ENCODE measurements at places on chromosomes 7 and 10.

DNA sequence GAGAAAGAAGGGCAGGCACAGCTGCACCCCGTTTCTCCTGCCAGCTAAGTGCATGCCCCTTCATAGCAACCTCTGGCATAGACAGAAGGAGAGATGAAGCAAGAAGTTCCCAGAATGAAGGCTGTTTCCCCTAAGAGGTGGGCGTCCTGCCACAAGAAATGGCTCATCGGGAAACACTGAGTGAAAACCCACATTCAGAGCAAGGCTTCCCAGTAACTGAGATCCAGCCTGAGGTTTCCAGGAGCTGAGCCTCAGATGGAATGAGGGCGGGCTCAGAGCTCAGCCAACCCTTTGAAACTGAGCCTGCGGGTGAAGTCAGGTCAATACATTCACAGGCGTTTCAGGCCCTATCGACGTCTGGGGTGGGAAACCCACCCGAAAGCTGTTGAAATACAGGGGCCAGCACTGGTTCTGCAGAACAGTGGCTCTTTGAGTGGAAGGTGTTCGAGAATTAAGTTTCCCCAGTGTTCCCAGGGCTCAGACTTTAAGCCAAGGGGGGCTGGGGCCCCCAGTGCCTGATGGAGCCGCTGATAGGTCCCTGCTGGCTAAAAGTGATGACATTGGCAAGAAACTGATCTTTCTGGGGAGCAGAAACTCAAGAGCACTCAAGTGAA, 510.2 kb downstream of the RPS24 start:
- DNase-seq, result peak; percentile 91

- peak; percentile 79 for DNase-seq
Observed at GRCh38 chr10:73076360-73077183, 20.1 kb downstream of the P4HA1 start.

DNA sequence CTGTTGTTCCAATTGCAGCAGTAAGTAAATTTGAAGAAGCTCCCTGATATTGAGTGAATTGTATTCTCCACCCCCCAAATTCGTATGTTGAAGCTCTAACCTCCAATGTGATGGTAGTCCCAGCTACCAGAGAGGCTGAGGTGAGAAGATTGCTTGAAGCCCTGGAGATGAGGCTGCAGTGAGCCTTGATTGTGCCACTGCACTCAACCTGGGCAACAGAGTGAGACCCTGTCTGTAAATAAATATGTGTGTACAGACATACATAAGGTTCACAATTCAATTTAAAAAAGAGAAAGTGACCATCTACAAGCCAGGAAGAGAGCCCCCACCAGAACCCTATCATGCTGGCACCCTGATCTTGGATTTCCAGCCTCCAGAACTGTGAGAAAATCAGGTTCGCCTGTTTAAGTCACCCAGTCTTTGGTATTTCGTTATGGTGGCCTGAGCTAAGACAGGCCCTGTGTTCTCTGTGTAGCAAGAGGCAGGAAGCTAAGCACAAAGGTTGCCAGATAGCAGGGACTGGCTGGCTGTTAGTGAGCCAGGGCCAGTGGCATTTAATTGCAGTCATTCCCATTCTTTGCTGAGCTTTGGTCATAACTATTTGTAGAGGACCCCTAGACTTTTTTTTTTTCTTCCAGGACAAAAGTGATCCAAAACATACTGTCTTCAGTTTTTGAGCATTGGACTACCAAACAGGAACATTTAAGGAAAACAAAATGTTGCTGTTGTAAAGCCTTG, 45.6 kb downstream of the AUTS2 start:
- DNase-seq, result no peak

DNA sequence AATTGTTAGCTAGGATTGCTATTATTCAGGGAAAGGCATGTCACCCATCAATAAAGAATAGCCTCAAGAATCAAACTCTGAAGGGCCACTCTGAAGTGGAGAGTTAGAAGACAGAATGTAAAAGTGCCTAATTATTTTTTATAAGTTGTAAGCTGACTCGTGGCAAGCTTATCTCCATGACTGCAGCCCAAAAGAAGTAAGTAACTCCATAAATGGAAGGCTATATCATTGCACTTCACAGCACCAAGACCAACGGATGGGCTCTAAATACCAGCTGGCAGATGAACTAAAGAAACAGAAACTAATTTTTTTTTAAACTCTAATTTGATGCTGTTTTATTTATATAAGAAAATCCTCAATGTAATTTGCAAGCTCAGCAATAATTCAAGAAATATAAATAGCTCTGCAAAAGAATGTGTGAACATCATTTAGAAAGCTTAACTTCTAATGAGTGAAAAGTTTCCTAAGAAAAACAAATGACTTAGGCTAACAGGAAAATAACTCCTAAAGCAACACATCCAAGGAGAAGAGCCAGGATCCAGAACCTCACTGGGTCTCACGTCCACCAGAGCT, 165.5 kb downstream of the SNX13 start:
- DNase-seq, result no peak

DNA sequence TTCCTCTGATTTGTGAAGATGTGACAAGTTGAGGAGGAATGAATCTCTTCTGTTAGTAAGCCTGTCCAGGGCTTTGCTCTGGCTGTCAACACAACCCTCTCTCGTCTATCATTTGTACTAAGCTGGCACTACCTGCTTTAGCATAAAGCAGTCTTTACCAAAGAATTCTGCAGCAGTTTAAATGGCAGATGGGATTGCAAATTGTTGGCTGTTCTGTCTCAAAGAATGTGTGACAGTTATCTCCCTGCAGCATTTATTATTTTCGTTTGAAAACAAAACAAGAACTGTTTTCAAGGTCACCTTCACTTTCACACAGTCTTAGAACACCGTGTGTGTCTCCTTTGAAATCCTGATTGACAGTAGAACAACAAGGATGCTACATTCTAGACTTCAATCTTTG, 4.8 kb upstream of the LAMB1 start:
- DNase-seq, result no peak

- DNase-seq, result no peak
Observed at GRCh38 chr7:7576344-7576743, 9.7 kb downstream of the MIOS start.

- no peak for DNase-seq
Observed at GRCh38 chr7:159192013-159192412, 47.3 kb upstream of the VIPR2 start.

GRCh38 chr7:88254721-88255424, 35.0 kb upstream of the SRI start:
- DNase-seq, result no peak

GRCh38 chr10:119652361-119652730, 1.2 kb downstream of the BAG3 start:
- DNase-seq, result no peak

DNA sequence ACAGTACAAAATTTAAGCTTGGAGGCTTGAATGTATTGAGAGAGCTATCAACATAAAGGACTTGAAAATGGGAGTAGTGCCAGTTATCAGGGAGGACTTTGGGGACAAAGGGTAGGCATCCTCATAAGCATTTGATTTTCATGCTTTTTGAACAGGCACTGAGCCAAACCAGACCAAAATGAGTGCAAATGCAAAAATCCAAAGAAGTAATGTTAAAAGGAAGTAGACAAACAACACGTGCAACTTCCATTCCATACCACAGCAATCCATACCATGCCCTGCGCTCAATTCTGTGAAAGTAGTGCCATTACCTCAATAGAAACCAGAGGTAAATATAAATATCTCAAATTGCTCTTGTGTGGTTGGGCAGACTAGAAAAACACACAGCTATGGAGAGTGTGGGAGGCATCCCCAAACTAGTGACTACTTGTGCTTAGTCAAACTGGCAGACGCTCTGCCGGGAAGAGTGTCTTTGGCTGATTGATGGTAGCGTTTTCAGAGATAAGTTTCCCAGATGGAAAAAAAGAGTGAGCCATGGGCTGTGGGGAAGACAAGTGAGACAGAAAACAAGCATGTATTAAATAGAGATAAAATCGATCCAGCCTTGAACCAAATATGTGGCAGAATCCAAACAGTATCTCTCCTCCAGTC, 161.5 kb downstream of the CREB5 start:
- DNase-seq, result no peak

- DNase-seq, result peak; percentile 94
Observed at GRCh38 chr10:49109669-49110340, 5.5 kb downstream of the VSTM4 start.

DNA sequence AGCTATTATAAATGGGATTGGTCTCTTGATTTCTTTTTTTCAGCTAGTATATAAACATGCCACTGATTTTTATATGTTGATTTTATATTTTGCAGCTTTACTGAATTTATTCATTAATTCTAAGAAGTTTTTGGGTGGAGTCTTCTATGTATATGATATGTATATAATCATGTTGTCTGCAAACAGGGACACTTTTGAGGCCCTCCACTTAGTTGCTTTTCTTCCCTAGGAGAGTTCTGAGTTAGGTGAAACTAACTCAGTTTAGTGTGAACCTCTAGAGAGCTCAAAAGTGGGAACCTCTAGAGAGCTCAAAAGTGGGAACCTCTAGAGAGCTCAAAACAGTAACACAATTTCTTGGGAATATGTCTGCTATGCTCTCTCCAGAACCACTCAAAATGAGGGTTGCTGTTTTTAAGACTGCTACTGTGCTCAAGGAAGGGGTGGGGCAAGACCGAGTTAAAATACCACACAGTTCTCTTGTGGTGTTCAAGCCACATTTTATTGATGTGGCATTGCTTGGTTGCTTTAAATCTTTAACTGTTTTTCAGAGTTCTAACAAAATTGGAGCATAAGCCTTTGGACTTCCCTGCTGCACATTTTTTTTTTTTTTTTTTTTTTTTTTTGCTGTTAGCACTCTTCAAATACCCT, 13.2 kb downstream of the CCDC7 start:
- DNase-seq, result no peak

GRCh38 chr7:98286093-98286539, 4.6 kb downstream of the BRI3 start:
- DNase-seq, result no peak

Measured in right hindlimb (tissue), 1 donor.